ENCODE measurements at places on chromosomes 4 and X.
A peak's percentile ranks its signal among the peaks of the same experiment; 100 is the strongest.

DNA sequence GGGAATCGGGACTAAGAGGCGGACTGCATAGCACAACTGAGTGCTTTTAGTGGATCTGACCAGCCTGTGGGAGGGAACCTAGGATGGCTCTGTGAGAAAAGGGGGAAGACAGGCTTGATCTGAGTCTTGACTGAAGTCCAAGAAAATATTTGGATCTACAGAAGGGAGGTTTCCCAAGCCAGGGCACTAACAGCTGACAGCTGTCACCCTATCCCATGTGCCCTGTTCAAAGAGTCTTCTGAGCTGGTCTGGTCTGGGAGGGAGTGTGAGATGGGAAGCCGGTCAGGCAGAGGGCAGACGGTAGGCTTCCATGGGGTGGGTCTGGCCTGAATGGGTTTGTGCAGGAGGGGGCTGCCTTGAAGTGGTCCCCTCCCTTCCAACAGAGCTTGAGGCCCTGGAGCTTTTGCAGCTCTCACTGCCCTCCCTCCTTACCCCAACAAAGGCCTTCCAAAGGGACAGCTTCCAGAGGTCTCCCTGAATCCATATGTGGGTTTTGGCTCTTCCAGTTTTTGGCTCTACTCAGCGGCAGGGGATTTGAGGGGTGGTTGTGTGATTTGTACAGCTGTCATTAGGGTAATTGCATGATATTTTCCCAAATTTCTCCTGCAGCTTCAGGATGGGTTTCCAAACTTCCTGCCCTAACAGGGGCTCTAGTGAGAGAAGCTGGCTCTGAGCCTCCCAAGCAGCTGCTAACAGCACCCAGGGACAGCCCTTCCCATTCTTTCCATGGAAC, 643.7 kb downstream of the BCOR start:
- no peak for DNase-seq

GRCh38 chr4:181701214-181701613, 542.0 kb upstream of the TENM3 start:
- DNase-seq, result no peak

DNA sequence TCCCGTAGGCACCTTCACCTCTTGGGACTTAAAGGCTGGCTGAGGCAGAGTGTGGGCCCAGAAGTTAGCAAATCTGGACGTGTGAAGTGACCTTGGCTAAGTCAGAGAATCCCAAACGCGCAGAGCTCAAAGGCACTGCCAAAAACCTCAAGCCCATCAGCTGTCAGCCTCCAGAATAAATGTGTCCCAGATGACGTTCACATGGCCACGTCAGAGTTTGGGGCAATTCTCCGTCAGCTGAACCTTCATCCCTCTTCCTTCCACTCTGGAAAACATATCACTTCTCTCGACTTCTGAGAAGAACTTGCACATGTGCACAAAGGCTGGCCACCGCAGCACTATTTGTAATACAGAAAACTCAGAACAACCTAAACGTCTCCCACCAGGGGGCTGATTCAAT, 35.7 kb upstream of the APLN start:
- no peak for DNase-seq

DNA sequence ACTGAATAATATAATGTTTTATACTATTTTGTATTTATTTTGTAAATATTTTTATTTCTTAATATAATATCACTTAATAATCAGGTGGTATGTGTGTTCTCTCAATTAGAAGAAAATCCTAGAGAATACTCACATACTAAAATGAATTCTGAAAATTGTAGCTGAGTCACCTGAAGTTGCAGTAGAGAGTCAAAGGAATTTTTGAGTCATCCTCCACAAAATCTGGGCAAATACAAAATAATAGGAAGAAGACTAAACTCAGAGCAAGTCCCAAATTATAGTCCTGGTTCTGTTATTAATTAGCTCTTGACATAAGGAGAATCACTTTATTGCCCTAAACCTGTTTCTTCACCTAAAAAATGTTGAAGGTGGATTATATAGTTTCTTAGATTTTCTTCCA, 57.8 kb downstream of the SPATA4 start:
- DNase-seq, result peak; percentile 3

GRCh38 chr4:140222171-140222570, 68.2 kb upstream of the MAML3 start:
- DNase-seq, result no peak

DNA sequence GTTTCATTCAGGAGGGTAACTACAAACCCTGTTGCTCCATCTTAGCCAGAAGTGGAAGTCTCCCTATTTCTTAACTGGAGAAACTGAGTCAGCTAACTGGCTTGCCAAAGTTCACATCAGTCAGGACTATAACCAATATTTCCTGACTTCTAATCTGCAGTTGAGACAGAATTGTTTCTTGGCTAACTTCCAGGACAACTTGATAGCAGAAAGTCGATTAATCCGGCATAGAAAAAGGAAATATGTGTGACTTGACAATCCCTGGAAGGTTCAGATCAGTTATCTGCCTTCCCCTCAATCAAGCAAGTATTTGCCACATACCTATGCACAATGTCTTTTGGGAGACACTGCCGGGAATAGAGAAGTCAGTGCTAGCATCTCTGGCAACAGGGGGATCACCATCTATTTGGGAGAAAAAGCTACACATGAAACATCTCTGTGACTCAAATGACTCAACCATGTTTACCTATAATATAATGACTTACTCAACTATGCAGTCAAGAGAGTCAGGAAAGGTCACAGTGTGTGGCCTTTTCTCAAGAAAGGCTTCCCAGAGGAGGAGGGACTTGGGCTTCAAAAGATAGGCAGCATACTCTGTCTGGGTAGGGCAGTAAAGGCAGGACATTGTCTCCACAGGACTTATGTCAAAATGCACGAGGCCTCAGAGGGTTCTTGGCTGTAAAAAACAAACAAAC, 12.4 kb upstream of the LONRF3 start:
- no peak for DNase-seq

DNA sequence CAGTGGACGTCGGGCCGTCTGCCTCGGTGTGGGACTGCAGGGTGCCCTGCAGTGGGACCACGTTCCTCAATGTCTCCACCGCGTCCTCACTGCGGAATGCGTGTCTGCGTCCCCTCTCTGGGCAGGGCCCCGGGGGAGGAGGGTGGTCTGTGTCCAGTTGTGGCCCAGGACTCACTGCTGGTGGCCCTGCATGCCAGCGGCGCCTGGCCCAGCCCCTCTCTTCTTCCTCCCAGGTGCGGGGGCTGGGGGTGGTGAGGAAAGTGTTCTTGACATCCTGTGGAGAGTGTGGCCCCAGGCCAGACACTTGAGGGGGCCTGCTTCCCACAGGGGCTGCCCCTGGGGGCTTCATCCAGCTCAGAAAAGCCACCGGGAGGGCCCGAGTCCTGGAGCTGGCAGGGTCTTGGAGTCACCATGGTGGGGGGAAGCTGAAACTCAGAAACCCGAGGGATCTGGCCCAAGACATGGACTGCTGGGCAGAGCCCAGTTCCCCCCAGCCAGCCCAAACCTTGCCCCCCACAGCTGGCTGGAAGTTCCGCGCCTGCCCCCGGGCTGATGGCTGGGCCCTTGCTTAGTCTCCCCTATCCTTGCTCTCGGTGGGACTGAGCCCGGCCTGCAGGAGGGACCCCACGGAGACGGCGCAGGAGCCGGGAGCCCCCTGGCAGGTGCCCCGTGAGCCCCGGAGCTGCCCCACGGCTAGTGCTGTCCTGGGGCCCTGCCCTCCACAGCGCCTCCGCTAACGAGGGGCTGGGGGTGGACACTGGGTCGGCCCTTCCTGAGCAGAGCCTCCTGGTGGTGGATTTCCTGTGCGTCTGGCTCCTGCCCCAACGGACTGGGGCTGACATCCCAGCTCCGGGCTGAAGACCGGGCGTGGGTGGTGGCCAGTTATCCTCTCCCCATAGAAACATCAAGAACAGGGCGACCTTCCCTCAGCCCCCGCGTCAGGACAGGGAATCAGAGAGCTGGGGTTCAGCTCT, 2.9 kb downstream of the DOK7 start:
- DNase-seq, result no peak

GRCh38 chr4:1608821-1609500, 75.2 kb downstream of the FAM53A start:
- no peak for DNase-seq

DNA sequence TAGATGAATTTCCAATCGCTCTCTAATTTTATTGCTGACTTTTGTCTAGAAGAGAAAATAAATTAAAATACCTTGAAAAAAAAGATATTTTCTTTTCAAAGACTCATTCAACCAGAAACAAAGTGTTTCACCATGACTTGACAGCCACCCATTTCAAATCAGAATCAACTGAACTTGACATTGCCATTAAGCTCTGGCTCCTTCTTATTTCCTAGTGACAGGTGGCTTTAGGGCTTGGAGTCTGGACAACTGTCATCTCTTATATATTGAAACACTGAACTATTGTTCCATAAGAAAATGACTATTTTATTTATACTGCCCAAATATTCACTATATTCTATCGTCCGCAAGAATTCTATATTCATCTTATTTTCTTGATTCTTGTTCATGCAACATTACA, 229.2 kb downstream of the SLC39A8 start:
- no peak for DNase-seq

GRCh38 chr4:8200302-8200975, 1.3 kb downstream of the SH3TC1 start:
- DNase-seq, result no peak

DNA sequence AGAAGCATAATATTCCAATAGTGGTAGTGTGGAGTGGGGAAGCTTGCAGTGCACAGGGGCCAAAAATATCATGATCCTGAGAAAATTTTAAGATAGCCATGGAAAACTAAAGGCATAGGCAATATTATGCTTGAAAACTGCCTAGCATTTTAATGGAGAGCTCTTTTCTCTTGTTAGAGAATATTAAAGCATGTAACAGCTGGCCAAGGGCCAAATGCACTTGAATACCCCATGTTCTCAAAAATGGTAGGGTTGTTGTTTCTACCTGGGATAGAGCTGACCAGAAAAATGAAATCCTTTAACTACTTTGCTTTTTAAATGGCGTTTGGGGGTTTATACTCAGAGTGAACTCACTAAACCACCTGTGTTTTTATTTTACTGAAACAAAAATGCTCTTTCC, 739.6 kb upstream of the SLIT2 start:
- no peak for DNase-seq

DNA sequence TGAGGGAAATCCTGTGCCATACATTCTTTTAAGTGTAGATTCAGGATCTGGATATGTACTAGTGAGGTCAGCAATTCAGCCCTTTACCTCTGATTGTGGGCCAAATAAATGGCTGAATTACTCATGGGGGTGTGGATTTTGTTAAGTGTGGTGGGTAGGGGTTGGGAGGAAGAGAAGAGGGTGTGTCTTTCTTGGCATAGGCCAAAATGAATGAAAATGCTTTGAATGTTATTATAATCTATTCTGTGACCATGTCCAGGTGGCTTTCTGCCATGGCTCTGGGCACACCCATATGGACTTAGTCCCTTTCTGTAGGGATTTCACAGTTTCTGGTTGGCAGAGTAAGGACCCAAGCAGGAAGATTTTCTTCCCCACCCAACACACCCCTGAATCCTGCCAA, 244.3 kb downstream of the CBR4 start:
- no peak for DNase-seq

DNA sequence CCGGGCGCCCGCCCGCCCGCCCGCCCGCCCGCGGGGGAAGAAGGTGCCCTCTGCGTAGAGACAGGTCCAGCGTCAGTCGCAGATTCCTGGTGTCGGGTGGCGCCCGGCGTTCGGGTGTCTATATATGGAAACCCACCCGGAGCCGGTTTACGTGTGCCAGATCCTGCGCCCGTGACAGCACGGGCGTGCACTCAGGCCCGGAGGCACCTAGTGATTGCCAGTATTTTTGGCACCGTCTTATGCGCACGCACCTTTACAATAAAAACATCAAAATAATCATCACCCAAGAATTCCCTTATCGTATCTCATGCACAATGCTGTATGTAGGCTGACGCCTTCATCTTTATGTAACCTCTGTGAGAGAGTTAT, 519 bp downstream of the SLC25A4 start:
- DNase-seq, result no peak

DNA sequence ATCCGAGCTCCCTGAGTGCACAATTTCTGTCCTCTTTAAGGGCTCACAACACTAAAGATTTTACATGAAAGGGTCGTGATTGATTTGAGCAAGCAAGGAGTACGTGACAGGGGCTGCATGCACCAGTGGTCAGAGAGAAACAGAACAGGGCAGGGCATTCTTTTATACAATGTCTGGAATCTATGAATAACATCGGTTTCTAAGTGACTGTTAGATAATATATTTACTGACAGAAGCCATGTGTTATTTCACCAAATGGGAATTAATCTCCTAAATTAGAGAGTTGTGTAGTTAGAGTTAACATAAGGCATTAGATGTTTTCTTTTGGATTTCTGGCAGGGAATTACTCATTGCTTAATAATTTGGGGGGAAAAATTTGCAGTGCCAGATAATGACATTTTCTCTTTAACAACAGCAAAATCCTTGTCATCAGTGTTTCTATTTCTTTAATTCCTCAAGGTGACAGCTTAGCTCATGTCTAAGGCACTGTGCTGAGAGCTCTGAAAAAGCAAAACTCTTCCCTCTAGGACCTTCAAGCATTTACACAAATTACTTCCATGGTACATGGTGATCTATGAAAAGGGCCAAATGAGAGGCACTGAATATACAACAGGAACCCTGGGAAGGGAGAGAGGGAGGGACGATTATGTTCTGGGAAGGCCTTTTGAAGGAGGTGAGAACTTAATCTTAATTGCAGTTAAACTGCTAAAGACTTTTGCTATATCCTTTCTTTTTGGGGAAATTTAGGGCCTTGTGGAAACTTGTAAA, 145.0 kb downstream of the RTL3 start:
- DNase-seq, result no peak

DNA sequence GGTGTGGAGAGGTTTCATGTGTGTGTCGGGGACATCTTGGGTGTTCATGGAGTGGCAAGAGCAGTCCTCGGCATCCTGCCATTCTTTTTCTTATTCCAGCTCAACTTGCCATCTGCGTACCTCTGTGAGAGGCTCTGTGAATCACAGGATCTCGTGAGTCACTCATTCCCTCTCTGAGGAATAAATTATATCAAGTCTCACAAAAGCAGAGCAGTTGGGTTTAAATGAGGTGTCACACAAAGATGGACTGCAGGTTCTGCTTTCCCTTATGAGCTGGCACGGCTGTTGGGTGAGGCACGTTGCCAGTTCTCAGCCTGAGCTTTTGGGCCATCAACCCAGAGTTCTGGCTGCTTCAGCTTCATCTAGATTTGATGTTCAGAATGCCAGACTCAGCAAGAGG, 6.8 kb upstream of the OCIAD2 start:
- DNase-seq, result peak; percentile 58

Measured in GM04503 (cell line).